GM06990 (cell line): ENCODE measurements at places on chromosomes 12 and 14.

DNA sequence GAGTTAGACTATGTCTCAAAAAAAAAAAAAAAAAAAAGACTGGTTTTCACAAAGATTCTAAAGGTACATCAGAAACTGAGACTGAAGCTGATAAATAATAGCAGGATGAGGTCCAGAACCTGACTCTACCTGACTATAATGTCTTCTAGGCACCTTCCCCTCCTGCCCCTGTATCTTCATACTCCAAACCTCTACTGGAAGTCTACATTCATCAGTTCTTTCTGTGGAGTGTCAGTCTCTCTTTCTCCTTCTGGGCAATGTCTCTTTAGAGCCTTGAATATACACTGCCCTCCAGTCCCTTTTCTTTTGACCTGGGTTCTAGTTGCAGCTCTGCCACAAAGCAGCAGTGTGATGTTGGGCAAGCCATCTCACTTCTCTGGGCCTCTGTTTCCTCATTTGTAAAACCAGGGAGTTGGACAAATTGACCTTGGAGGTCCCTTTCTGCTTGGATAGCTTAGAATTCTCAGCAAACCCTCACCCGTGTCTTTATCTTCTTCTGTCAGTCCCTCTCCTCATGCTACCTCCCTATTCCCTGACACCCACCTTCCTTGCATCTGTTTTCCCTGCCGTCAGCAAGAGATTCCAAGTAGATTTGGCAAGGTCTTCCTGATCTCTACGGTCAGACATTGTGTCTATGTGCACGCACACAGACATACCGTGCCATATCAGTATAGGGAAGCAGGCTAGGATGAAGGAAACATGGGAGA lies 4.3 kb downstream of the NFE2 start:
- DNase-seq, result no peak

- no peak for DNase-seq
These were observed 51.7 kb downstream of the SLC25A47 start for GRCh38 chr14:100374876-100375265.

DNA sequence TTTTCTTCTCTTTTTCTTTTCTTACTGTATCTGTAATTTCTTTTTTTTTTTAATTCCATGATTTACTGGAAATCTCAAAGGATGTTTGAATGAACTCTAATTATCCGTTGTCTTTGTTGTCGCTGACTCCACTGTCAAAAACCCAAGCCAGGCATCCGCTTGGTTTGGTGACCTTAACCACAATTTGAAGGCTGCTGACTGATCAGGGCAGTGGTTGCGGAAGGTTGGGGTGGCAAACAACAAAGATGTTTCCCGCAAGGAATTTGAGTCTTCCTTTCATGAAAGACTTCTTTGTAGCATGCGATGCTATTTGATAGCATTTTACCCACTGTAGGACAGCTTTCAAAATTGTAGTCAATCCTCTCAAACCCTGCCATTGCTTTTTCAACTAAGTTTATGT lies 1013.8 kb downstream of the DIO2 start:
- no peak for DNase-seq

GRCh38 chr14:72049462-72049861 lies 117.2 kb downstream of the RGS6 start:
- peak; percentile 59 for DNase-seq

DNA sequence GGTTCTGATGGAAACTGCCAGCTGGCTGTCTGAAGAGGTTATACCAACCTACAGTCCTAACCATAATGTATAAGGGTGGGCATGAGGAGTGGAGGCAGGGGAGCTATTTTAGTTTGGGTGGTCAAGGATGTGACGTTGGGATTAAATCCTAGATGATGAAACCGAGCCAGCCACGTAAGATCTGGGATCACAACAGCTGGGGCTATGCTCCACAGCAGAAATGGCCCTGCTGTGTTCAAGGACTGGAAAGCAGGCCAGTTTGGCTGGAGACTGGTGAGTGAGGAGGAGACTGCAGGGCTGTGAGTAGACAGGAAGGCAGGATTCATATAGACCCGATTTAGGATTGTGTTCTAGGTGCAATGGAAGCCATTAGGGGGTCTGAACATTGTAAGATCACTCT lies 66.1 kb downstream of the SAMD4A start:
- no peak for DNase-seq

- no peak for DNase-seq
These were observed 658 bp upstream of the CEP128 start for GRCh38 chr14:80942191-80942600.

DNA sequence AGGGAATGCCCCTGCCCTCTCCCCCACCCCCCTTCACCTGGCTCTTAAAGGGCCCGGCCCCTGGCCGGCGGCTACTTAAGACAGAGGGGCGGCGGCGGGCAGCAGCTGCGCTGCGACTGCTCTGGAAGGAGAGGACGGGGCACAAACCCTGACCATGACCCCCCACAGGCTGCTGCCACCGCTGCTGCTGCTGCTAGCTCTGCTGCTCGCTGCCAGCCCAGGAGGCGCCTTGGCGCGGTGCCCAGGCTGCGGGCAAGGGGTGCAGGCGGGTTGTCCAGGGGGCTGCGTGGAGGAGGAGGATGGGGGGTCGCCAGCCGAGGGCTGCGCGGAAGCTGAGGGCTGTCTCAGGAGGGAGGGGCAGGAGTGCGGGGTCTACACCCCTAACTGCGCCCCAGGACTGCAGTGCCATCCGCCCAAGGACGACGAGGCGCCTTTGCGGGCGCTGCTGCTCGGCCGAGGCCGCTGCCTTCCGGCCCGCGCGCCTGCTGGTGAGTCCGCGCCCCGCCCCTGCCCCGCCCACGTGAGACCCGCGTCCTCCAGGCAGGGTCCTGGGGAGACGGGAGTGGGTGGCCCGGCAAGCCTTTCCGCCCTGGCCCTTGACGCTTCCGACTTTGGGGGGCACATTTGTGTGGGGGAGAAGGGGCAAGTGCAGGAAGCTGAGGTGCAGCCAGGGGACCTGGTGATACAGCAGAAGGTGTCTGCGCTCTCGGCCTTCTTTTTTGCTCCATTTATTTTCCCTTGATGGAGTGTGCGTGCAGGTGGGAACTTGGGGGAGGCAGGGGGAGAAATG lies at the start of gene IGFBP6:
Gene IGFBP6 (plus strand): TSS at position 104 of the 790 bp plus-strand sequence. CDS start 51 bp downstream, at position 155.
- peak; percentile 61 for DNase-seq

DNA sequence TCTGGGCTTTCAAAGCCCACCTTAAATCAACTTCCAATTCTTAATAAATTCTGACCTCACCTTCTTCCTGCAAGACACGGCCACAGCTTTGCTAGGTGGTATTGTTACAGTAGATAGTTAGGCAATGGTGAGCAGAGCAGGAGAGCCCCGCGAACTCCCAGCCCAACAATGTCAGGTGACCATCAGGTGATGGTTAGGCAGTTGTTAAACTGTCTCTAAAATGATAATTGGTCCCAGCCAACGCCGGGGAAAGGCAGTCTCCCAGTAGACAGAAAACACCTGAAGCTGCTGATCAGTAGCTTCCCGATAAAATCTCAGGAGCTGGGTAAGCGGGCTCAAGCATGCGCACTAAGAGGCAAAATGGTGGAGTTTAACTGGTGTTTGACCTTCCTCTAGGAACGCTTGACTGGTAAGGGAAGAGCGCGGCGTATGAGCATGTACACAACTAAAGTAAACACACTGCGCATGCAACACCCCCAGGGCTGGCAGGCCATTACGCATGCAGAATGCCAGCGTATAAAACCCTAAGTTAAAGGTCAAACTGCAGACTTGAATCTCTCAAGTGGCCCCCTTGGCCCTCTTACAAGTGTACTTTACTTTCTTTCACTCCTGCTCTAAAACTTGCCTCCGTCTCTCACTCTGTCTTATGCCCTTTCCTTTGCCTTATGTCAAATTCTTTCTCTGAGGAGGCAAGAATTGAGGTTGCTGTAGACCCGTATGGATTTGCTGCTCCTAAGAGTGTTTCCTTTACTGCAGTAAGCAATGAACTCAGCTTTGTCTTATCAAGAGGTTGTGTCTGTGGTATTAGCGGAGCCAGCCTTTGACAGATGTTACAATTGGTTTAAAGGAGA lies 113.5 kb downstream of the C12orf75 start:
- no peak for DNase-seq

GRCh38 chr14:90979515-90979914 lies 80.9 kb downstream of the RPS6KA5 start:
- DNase-seq, result no peak

DNA sequence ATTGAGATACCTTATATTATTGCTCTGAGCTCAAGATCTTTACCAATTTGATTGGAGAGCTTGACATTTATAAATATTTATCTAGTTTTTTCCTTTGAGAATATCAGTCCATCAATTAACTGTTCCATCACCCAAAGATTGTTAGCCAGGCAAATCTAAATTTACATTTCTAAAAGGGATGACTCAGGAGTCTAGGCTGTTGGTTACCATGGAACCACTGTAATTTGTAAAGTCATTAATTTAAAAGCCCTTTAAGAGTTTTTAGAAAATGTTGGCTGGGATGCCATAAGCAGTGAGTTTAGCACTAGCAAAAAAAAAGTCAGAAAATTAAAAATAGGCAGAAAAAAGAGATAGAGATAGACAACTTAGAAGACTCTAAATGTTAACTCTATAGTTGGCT lies 19.5 kb upstream of the SERPINA1 start:
- DNase-seq, result no peak

GRCh38 chr14:34138175-34138574 lies 187.3 kb upstream of the EGLN3 start:
- DNase-seq, result no peak

DNA sequence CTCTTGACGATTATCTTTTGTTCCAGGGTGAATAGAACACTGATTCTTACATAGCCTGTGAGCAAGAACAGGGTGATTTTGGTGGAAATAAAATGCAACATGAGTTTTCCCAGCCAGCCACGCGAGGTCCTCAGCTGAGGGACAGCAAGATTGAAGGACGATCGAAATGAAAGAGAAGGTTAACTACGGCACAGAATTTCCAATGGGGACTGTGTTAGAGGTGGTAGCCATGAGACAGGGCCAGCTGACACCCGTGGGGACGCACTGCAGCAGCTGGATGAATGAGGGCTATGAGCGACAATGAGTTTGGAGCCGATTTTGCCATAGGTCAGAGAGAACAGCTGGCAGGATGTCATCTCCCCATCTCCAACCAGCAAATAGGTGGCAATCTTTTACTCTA lies 243.4 kb upstream of the PELI2 start:
- DNase-seq, result no peak

- no peak for DNase-seq
These were observed 360.4 kb upstream of the GARIN6 start for GRCh38 chr12:99287136-99287535.

DNA sequence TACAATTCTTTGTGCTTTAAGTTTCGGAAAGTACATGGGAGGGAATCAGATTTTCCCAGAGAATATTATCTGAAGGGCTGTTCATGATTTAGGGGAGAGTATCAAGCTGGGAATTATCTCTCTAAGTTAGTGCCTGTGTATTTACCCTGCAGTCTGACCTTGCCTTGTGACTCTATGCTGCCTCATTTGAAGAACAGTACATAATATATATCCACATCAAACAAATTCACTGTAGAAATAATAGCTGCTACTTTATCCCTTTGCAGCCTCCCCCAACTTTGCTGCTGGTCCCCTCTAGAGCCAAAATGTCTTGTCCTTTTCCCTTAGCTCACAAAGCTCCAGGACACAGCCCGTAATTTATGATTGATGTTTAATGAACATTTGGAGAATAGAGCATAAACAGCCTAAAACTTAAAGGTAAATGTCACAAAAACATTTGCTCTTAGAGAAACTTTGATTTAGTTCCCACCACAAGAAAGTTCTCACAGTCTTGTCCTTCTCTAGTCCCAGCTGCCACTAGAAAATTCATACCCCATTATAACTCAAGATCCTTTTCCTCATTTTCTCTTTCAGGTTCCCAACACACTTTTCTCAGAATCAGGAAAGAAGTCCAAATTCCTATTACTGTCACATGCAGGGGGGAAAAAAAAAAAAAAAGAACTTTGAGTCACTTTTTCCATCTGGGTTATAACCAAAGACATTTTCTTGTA lies 1009.6 kb downstream of the FLRT2 start:
- DNase-seq, result no peak

GRCh38 chr12:101231636-101232035 lies 21.6 kb upstream of the SLC5A8 start:
- DNase-seq, result no peak

DNA sequence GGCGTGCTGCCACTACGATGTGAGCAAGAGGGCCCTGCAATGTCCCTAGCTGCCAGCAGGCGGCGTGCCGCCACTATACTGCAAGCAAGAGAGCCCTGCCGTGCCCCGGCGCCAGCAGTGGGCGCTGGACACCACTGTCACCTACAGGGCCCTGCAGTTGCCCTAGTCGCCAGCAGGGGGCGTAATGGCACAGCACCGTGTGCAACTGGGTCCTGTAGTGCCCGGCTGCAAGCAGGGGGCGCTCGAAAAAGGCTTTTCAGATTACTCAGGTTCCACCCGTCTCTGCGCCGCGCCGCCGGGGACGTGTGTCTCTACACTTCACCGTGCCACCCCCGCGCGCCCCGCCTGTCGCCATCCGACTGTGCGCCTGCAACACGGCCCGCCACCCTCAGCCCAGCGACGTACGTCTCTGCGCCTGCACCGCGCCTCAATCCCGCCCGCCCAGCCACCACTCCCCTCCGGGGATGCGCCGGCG lies 1356.9 kb downstream of the TMEM121 start:
- peak; percentile 58 for DNase-seq

DNA sequence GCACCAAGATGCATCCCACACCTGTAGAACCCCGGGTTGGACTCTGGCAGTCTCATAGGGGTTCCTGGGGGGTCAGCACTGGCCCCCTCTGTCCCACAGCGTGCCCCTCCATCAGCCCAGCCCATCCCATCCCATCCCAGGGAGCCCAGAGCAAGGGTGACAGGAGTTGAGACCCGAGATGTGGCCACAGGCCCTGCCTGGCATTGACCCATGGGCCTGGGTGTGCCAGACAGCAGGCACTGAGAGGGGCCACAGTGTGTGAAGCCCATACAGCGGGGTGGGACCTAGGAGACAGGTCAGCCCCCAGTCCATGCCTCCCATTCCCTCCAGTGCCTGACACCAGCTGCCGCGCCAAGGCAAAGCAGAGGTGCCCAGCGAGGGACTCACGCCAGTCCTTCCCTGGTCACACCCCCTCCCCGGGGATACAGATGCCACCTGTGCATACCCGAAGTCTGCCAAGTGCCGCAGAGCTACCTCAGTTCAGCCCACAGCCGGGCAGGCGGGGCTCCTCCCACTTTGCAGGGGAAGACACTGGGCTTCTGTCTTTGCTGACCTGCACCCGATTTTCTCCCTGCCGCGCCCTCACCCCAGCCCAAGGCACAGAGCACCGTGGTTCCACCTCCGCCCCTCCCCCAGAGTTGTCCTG lies 50.4 kb downstream of the CYP46A1 start:
- no peak for DNase-seq

GRCh38 chr12:120687578-120688289 lies 785 bp downstream of the MLEC start:
- DNase-seq, result no peak

GRCh38 chr12:121803861-121804416 lies at the start of gene SETD1B:
TSS of gene SETD1B (plus strand) at chr12:121804009. CDS start at chr12:121804738, 729 bp downstream.
- DNase-seq, result peak; percentile 57

- DNase-seq, result no peak
These were observed 11.7 kb upstream of the PRB4 start for GRCh38 chr12:11321980-11322379.

DNA sequence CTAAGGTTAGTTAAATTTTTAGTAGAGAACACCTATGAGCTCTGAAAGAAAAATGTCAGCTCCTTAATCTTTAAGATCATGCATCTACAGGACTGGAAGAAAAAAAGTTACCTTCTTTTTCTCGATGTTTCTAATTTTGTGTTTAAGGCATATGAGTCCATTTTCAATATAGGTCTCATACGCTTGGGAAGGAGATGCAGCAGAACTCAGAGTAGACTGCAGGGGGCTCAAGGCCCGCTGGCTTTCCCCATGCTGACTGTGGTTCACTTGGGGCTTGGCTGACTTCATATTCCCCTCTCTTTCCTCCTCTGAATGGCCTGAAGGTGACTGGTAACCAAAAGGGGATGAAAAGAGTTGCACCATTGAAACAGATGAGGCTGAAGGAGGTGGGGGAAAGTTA lies 1.5 kb downstream of the CAPRIN2 start:
- peak; percentile 13 for DNase-seq

GRCh38 chr14:61988240-61988639 lies 226.0 kb downstream of the SNAPC1 start:
- no peak for DNase-seq
